Germinal center (tissue), 1 donor: ENCODE measurements at places on chromosomes 1 and 21.

GRCh38 chr1:117143871-117144270 is 22.3 kb upstream of the TRIM45 start:
- no peak for DNase-seq

- no peak for DNase-seq
These were observed 54.7 kb downstream of the KCNJ6 start for GRCh38 chr21:37861561-37861960.

GRCh38 chr21:33455686-33456446 is 23.9 kb downstream of the TMEM50B start:
- no peak for DNase-seq

DNA sequence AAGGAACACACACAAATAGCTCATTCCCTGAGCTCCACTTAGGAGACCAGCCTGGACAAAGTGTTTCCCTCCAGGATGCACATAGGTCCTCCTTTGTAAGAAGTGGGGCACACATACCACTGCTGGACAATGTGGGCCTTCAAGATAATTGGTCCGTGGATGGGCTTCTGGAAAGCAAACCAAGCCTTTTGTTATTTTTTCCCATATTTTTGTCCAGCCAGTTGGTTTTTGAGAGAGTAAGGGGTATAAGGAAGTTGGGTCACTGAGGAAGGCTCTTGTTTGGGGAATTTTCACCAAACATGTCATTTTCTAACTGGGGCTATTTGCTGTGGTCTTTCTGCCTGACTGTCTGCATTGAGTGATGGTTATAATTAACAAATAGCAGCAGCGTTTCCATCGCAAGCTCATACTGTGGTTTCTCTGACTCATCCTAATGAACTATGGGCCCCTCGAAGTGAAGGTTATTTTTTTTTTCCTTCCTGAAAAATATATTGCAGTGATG is 306.3 kb upstream of the DUSP10 start:
- no peak for DNase-seq

GRCh38 chr1:227586733-227587132 is 23.4 kb downstream of the ZNF678 start:
- DNase-seq = no peak

DNA sequence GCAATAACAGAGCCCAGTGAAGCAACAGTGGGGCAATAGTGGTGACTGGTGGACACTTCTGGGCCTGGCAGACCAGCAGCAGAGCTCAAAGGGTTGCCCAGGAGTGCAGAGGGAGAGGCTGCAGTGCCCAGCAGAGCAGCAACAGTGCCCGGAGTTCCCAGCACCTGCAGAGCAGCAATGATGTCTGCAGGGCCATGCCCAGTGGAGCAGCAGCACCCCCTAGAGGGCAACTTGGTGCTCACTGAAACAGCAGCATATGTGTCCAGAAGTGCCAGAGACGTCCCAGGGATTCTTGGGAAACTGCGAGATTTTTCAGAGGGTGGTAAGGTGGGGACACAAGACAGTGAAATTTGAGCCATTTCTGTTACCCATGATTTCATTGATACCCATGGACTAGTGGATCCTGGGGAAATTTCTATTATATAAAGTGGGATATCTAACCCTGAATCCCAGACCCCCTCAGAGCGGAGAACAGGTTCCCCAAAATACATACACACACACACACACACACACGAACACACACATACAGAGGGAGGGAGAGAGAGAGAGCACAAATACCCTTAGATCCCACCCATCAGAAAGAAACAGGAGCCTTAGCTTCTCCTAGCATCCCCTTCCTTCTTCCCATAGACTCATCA is 156.9 kb upstream of the GJB5 start:
- DNase-seq = peak; percentile 58

- no peak for DNase-seq
These were observed 42.7 kb downstream of the ZSCAN20 start for GRCh38 chr1:33515112-33515511.

DNA sequence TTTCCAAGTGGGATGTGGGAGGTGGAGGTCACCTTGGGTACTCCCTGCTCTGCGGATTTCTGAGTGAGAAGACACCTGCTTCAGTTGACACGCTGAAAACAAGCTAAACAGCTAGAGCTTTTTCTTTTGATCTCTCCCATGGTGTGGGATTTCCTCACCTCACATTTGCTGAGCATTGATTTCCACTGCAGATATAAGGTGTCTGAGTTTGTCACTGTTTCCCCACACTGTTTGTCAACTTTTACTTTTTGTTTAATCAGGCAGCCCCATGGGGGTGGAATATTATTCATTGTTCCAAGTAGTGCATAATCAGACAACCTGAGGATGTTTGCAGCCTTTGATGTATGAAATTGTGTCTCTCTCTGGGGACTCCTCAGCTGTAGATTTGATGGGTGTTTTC is 49.5 kb downstream of the FASLG start:
- DNase-seq = no peak

DNA sequence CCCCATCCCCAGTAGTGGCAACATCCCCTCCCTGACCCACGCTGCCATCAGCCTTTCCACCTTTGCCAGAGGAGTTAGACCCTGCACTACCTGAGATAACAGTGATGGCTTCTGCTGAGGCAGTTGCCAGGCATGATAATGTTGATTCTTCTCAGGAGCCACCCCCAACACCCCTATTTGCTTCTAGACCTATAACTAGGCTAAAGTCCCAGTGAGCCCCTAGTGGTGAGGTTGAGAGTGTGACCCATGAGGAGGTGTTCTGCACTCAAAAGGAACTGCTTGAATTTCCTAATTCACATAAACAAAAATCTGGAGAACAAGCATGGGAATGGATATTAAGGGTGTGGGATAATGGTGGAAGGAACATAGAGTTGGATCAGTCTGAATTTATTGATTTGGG is 159.6 kb upstream of the COL11A1 start:
- DNase-seq = no peak

- no peak for DNase-seq
These were observed 12.5 kb downstream of the OVAAL start for GRCh38 chr1:180571060-180571831.

DNA sequence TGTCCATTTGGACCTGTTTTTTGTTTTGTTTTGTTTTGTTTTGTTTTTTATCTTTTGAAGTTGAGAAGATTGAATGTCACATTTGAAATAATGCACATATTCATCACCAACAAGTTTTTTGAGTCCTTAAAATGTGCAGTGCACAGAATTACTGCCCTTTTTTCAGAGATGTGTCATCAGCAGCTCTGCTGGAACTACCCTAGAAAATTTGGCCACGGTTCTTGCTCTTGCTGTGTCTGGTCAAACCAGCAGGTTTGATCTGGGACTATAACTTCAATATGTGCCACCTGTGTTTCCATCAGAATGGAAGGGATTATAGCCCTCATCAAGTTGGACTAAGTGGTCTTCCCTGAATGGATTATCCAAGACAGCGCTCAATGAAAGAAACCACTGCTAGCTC is 24.1 kb upstream of the CNN3 start:
- DNase-seq = no peak
